ENCODE measurements at places on chromosomes 11 and 22.

- no peak for DNase-seq
Observed at GRCh38 chr11:68468217-68468828, 7.8 kb downstream of the PPP6R3 start.

DNA sequence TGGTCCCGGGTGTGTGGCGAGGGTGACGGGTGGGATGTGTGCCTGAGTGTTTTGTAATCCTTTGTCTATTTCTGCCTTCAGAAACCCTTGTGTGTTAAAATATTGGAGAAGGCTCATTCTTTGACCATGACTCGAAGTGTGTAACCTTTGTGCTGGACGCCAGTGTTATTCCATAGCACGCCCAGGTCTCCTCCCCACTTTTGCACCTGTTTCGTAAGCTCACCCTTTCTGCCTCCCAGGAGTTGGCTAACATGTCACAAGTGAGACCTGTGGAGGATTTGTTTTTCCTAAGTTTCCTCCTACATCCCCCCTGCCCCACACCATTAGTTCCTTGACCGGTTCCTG, 382 bp downstream of the C11orf54 start:
- DNase-seq = no peak

GRCh38 chr11:115521825-115522224, 17.6 kb upstream of the CADM1 start:
- DNase-seq = no peak

DNA sequence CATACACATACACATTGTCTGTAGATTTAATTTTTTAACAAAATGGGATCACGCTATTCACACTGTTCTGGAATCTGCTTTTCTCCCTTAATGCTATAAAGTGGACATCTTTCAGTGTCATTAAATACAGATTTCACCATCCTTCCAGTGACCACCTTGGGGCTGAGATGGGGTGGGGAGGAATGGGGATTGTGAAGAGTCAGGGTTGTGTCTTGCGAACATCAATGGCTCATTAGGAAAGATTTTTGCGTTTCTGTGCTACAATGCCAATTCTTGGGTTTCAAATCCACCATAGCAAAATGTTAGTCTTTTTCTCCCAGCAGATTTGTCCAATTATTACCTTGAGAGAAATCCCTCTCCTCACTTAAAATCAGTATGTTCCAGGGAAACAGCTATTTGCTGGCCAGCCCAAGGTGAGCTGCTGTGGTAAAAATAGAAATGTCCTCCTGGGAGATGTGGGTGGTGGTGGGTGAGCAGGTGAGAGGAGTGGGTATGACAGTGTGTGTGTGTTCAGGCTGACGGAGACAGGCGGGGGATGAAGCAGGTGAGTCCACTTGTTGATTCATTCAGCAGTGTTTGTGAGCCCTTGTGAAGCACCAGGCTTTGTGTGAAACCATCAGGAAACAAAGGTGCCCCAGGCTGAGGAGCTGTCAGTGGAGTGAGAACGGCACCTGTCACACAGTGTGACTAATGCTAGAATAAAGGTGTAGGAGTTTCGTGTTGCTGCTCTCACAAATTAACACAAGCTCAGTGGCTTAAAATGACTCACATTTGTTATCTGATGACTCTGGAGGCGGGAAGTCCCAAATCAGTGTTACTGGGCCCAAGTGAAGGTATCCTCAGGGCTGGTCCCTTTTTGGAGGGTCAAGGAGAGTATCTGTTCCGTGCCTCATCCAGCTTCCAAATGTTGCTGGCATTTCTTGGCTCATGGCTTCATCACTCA, 1.7 kb upstream of the CBX6 start:
- no peak for DNase-seq
